ENCODE measurements at places on chromosomes 16 and 17.
A peak's percentile ranks its signal among the peaks of the same experiment; 100 is the strongest.

- DNase-seq = no peak
Measured at GRCh38 chr16:78920621-78921020, 679.9 kb downstream of the MAF start.

DNA sequence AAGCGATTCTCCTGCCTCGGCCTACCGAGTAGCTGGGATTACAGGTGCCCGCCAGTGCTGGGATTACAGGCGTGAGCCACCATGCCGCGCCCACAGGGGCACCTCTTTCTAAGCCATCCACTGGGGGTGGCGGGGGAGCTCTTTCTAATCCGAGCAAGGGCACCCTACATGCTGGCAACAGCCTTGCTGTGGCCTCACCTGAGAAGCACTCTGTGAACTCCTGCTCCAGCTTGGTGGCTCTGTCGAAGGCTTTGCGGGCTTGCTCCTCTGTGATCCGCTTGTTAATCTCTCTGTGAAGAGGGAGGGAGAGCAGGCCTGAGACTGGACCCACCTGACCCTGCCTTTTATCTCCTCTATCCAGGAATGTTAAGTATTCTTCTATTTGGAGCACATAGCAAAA lies 11.9 kb upstream of the ASGR1 start:
- DNase-seq = no peak

- peak; percentile 34 for DNase-seq
Measured at GRCh38 chr16:65136681-65137080, 14.8 kb upstream of the CDH11 start.

- DNase-seq = no peak
Measured at GRCh38 chr17:14417336-14417735, 116.5 kb downstream of the HS3ST3B1 start.

DNA sequence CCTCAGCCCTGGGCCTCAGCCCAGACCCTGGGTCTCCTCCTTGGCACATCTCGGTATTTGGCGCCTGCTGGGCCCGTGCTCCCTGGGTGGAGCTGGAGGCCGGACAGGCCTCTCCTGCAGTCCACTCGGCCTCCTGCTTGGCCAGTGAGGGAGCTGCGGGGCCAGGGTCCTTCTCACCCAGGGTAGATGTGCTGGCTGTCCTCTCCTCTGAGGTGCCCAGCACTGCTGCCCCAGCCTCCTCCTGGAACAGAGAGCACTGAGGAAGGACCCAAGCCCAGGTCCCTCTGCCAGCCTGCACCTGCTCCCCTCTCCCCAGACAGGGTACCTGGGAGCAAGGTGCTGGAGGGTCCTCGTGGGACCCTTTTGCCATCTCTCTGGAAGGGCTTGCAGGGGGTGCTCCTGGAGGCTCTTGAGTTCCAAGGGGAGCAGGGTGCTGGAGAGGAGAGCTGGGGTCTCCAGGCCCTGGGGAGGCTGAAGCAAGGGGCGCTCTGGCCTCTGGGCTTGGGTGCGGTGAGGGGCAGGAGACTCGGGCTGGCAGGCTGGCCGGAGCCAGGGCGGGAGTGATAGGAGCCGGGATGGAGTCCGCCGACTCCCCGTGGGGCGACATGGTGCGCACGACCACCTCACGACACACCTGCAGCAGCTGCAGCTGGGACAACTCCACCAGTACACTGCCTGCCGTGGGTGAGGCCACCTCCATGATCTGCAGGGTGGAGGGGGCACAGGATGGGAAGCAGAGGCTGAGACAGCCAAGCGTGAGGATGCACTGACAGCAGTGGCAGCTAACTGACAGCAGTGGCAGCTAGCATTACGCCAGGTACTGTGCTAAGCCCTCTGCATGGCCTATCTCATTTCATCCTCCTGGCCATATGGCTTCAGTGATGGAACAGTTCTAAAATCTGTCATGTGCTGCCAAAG lies 17.8 kb downstream of the TSPOAP1 start:
- DNase-seq = no peak

- no peak for DNase-seq
Measured at GRCh38 chr16:47613251-47613650, 152.1 kb downstream of the PHKB start.

- DNase-seq = no peak
Measured at GRCh38 chr16:25148568-25149215, 37.1 kb downstream of the LCMT1 start.

DNA sequence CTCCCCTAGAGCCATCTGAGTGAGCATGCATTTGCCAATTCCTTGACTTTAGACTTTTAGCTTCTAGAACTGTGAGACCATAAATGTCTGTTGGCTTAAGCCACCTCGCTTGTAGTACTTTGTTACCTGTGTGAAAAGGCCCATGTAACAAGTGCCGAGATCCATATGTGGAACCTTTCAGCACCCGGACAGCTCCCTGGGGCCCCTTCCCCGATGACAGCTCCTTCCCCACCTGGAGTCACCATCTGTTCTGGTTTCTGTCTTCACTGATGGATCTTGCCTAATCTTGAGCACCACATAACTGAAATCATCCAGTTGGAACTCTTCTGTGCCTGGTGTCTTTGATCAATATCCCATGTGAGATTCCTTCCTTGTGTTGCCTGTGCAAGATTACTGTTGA lies 78.9 kb upstream of the EEF2KMT start:
- no peak for DNase-seq

GRCh38 chr16:86044241-86044671 lies 145.3 kb downstream of the IRF8 start:
- DNase-seq = peak; percentile 24

- no peak for DNase-seq
Measured at GRCh38 chr16:48542966-48543365, 67.0 kb downstream of the N4BP1 start.

DNA sequence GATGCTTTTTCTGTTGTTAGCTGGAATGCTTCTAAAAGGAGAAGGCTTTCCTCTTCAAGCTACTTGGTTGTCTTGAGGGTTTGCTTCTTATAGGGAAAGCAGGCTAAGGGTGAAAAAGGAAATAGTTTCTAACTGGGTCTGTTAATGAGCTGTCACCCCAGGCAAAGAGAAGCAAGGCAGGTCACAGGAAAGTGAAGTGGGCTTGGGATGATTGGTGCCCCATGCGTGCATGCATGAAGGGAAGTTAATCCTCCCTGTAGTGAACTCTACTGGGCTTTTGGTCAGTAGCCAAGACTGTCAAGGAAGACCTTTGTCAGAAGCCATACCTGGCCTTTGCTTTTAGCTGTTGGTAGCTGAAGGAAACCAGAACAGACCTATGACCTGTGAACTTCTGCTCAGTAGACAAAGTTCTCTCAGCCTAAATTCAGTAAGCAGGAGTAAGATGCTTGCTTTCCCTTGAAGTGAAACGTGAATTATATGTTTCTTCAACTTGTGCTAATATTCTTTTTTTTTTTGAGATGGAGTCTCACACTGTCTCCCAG lies 16.5 kb downstream of the TENT4B start:
- DNase-seq = no peak

DNA sequence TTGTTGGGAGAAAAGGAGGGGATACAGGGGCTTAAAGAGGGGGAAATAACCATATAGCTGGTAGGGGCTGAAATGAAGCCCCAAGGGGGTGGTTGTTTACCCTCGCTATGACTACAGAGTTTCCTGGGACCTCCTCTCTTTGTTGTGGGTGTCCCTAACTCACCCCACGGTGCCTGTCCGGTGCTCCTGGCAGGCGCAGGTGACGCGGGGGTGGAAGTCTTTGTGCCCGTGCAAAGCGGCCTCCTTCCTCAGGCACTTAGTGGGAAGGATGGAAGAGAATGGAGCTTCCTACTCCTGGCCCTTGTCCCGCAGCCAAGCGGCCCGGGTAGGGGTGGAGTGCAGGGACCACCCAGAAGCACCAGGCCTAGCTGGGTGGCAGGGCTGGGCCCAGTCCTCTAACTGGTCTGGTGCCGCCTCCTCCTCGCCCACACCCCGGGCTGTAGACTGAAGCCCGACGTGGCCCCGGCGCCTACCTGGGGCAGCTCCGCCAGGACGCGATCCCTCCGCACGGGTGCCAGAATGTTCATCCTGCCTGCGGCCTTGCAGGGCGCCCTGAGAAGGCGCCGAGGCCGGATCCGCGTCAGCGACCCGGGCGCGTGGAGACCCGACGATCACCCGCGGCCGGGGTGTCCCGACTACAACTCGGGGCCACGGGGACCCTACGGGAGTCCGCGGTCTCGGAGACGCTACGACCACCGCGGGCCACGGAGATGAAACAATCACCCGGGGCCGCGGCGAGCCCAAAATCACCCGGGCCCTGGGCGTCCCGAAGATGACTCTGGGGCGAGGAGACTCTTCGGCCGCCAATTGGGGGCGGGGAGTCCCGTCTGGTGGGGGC lies 709 bp downstream of the RAB34 start:
- DNase-seq = peak; percentile 28

GRCh38 chr17:60391471-60392041 lies 377 bp downstream of the USP32 start:
- peak; percentile 14 for DNase-seq

DNA sequence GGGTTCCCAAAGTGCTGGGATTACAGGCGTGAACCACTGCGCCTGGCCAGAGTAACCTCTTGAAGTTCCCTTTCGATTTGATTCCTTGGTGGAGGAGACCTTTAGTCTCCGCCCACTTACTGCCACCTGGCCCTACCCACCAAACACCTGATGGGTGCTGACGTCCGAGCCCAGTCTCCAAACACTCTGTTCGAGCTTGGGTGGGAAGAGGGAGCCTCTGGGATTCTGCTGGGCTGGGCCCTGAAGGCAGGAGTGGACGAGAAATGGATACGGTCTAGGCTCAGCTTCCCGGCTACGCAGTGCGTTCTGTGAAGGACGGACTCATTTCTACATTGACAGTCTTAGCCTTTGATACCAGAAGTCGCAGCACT lies 870 bp upstream of the ITGA3 start:
- DNase-seq = no peak

- no peak for DNase-seq
Measured at GRCh38 chr16:27254262-27254811, 14.2 kb downstream of the NSMCE1 start.

GRCh38 chr17:17348872-17349723 lies 45.9 kb downstream of the NT5M start:
- DNase-seq = no peak

- DNase-seq = no peak
Measured at GRCh38 chr16:10575506-10576130, 4.8 kb downstream of the EMP2 start.

DNA sequence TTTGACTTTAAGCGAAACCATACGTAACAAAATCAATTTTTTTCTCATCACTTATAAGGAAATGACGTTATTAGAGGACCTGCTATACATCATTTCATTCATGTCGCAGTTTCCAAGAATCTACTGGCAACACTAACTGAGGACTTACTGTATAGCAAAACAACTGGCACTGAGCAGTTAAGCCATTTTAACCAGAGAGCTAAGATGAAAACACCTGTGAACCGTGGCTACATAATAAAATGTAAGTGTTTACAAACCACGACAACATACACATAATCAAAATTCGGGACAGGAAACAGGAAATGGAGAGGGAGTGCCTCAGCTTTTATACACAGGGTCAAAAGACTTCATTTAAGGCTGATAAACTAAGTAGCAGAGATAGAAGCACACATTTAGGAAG lies 29.5 kb downstream of the METTL16 start:
- DNase-seq = no peak

DNA sequence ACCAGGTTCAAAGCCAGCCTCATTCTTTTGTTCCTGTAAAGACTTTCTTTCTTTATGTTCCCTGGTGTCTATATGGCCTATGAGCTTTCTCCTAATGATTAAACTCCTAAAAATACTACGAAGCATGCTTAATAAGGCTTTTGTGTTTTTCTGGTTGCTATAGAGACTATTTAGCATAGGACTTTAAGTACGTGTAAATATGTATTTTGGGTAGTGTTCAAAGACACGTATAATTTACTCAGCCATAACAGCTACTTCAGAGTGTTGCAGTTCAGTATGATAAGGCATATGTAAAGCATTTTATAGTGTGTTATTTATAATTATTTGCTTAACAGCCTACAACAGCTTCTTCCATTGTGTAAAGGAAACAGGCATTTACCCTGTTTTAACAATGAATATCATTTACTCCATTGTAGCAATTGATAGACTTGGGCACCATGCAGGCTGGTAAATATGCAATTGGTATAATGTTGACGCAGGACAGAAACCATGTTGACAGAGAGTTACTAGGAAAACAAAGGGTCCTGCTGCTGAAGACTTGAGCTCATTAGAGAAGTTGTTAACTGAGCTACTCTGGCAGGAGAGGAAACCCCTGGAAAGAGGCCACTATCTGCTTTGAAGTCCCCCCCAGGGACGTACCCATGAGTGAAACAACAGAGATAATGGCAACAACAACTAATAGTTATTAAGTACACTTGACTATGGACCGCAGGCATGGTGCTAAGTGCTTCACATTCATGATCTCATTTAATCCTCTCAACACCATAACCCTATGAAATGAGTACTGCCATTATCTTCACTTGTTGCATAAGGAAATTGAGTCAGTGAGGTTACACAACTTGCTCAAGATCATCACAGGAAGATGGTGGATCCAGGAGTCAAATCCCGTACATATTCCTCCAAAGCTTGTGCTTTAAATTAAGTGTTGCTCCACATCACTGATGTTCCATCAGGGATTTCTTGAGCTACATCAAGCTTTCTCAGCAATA lies 342.2 kb upstream of the DYNLRB2 start:
- DNase-seq = no peak

- peak; percentile 39 for DNase-seq
Measured at GRCh38 chr17:36851250-36851649, 86.0 kb upstream of the LHX1 start.

Data from fibroblast of skin of right quadriceps (primary cell).